H1 (cell line): ENCODE measurements at places on chromosomes 12 and 14. TPM values are rescaled to one million over a fixed set of nuclear protein-coding genes. Genes with fewer than 3 reads are reported as not detected.

Gene HSP90AA1
- total RNA-seq = 846 and 878 TPM in 2 replicates

Gene GPN3
- total RNA-seq = 49.7 and 50.8 TPM in 2 replicates

Gene GDF3
- 12.6 and 16.8 TPM in 2 replicates for total RNA-seq

Gene TMEM119
- 0.48 and 0.61 TPM in 2 replicates for total RNA-seq

Gene PLA2G1B
- not detected in 2 replicates for total RNA-seq

Gene ZNF384
- 59.6 and 60.1 TPM in 2 replicates for total RNA-seq

Gene ADAMTS20
- total RNA-seq = 4.5 and 5.1 TPM in 2 replicates

DNA sequence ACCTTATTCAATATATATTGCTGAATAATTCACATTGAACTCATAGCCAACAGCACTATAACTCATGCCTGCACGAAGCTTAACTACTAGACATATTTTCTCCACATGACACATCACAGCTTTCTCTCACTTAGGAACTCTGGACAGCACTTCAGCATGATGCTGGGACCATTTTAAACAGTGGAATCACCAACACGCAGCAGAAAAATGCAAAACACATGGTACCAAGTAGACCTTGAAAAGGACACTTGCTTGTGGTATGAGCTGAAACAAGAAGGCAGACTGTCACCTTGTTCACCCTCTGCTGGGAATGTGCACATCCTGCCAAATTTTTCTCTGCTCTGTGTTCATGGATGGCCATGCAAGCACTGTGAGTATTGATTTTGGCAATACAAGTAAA lies 34.8 kb upstream of the CD9 start:
- DNase-seq = no peak

DNA sequence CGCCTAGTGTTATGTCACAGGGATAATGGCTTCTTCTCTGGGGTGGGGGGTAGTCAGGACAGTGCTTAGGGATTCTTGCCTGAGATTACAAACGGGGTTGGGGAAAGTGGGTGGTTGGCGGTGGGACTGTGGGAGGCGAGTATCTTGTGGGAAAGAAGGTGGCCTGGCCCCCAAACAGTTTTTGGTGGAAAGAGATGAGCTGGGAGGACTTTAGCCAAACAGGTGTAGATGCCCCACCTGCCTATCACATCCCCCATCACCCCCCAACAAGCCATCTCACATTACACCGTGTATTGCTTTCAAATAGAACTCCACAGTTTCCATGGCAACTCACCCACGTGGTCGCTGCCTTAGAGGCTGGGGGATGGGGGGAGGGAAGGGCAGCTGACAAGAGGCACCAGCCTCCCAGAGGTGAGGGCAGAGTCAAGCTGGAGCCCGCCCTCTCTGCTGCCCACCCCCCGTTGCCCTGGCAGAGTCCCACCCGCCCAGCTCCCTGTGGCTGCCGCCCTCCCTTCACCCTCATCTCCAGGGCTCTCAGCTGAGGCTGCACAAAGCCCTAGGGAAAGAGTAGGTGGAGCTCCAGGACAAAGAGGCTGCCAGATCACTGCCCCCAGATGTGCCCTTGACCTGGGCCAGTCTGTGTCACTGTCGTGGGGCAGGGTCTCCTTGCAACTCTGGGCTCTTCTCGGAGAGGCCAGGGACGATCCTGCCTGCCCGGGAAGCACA lies 98.3 kb downstream of the LRRC74A start:
- peak; percentile 87 for DNase-seq

DNA sequence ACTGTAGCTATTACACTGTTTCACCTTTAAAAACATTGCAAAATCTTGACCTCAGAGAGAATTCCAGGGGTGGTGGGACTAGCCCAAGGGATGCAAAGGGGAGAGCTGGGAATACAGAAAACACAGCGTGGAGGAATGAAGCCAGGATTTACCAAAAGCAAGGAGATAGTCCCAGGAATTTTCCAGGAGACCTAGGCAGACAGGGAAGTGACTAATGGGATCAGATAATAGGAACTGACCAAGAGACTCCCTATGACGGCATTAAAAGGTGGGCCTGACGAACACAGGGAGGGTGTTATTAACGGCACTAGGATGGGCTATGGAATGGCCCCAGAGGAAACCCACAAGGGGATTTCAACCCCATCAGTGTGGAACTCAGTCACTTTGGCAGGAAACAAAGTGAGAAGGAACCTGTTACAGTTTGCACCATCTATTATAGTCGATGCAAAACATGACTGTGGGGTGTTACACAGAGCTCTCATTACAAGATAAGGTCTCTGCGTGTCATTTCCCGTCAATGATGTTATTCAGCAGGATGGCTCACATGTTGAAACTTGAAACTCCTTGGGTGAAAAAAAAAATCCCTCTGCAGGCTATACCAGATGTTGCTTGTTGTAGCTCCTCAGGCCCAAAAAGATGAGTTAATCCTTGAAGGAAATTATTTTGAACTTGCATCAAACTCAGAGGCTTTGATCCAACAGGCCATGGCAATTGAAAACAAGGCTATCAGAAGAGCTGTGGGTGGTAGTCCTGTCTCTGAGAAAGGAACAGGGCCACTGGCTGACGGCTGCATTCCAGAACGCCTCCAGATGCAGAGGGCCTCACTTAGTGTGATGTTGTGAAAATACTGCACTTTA lies 58.7 kb downstream of the DRAM1 start:
- DNase-seq = no peak

DNA sequence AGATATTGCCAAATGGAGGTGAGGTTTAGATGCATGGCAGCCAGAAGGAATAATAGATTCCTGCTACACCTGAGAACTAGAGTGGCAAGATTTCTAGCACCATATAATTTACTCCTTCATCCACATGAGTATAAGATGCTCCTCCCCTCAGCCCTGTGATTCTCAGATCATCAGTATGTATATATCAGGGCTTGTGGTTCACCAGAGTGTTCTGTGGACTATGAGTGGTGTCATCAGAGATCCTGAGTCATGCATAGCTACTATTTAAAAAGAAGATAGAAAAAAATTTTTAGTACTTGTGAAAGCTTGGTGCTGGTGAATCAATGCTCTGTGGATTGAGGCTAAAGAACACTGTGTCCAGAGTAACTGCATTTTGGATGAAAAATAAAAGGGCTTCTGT lies 285.9 kb downstream of the BMP4 start:
- no peak for DNase-seq

GRCh38 chr12:72272731-72273498 lies 745 bp downstream of the TRHDE start:
- DNase-seq = no peak

DNA sequence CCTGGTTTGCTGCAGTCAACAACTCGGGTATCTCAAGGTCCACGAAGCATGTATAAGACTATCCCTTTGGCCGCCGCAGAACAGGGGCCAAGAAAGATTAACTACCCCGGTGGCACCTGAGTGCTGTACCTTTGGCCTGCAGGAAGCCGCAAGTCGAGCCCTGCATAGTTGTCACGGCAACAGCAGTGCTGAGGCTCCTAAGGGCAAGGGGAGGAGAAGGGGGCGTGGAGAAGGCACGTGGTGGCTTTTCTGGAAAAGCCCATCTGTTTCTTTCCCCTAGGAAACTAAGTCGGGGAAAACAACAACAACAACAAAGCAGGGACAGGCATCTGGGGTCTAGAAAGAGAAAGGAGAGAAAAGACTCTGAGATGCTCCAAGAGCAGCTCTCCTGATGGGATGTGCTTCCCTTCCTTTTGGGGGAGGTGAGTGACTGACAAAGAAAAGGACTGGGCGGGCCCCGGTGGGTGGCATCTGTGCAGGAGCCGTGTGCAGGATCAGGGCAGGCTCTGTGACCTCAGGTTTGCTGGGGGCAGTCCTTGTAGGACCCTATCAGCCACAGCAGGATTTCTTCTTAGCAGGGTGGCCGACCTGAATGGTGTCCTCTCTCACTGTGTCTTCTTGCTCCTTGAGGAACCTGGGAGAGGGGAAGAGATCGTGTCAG lies 123.9 kb downstream of the PRMT8 start:
- no peak for DNase-seq

GRCh38 chr14:90330203-90331196 lies 1.2 kb downstream of the NRDE2 start:
- DNase-seq = no peak

- DNase-seq = no peak
These were observed 84.0 kb downstream of the SAMD4A start for GRCh38 chr14:54650959-54651351.

DNA sequence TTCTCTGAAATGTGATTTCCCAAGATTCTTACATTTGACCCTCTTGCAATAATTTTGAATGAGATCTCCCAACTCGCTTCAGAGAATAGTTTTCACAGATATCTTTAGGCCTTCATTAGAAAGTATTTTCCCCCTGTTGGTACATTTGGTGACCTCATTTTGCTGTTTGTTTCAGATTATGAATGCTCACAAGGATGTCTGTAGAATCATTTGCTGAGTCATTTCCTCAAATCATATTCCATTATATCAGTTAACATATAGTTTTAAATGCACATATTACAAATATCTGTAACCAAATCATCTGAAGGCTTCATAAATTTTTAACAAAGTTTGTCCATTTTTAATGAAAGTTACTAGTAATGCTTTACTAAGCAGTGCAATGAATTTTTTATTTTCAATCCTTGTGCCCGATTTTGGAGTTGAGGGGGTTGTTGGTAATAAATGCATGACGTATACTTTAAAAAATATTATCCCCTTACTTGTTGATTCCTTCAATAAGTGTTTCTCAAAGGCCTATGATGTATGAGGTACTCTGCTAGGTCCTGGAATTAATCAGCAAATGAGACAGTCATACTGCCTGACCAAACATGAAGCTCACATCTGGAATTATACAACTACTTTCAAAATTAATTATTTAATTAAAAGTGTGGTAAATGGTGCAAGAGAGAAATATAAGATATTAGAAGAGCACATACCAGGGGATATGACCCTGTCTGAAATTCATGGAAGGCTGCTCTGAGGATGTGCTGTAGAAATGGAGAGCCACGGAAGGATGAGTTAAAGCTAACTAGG lies 126.9 kb upstream of the RAP1B start:
- DNase-seq = no peak

GRCh38 chr14:105139212-105139825 lies 29.3 kb downstream of the JAG2 start:
- DNase-seq = no peak

DNA sequence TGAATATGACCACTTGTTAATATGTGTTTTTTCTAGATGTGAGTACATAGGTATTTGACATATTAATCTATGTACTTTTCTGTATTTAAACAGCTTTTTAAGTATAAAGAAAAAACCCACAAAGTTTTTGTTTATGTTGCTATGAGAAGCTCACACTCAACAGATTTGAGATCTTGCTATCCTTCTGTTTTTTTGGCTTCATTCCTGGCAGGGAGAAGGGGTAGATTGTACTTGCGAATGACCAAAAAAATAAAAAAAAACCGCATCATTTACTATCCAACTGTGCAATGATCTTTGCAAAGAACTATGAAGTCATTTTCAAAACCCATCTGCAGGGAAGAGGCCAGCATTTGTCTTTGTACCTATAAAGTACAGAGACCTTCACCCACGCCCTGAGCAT lies 28.4 kb upstream of the TBX5 start:
- DNase-seq = no peak
